ENCODE measurements at places on chromosomes 13 and 19.
A peak's percentile ranks its signal among the peaks of the same experiment; 100 is the strongest.

GRCh38 chr13:105572401-105572800, 963.1 kb downstream of the EFNB2 start:
- no peak for DNase-seq

DNA sequence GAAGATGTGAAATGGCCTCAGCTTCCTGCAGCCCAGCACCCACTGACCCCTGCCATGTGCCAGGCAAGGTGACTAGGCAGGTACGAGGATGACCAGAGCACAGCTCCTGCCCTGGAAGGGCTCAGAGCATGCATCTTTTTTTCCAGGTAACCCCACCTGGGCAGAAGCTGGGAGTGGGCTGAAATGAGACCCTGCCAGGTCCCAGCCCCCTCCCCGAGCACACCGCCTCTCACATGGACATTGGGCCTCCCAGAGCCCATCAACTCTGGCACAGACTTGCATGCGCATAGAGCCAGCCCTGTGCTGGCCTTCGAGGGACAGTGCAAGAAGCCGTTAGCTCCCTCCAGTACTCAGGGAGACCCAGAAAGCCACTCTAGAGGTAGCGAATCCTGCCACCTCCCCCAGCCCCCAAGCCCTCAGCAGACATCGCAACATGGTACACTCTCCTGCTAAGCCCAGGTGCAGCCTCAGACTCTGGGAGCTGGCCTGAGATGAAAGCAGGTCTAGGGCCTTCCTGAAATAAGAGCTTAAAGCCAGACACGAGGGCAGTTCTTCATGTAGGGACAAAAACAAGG, 8.9 kb upstream of the VSTM2B start:
- DNase-seq: no peak

- no peak for DNase-seq
Observed at GRCh38 chr13:111233080-111233479, 87.4 kb upstream of the TEX29 start.

GRCh38 chr13:43227721-43228120, 204.3 kb downstream of the DNAJC15 start:
- DNase-seq: no peak

- DNase-seq: no peak
Observed at GRCh38 chr13:51731759-51732158, 72.2 kb downstream of the DHRS12 start.

DNA sequence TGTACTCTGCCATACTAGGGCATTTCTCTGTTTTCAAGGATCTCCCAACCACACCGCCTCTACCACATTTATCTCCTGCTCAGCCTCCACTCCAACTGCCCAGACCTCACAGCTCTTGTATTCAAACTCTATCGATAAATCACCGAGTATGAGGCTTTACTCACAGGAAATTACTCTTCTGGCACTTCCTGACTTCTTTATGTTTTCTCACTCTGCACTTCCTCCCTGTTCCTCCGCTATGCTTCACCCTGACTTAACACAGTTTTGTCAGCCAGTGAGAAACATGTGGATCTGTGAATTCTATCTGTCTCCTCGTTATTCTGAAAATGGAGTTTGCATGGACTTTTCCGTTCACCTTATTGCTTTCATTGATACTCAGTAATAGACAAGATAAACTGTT, 2.6 kb upstream of the CARD8 start:
- peak; percentile 53 for DNase-seq

DNA sequence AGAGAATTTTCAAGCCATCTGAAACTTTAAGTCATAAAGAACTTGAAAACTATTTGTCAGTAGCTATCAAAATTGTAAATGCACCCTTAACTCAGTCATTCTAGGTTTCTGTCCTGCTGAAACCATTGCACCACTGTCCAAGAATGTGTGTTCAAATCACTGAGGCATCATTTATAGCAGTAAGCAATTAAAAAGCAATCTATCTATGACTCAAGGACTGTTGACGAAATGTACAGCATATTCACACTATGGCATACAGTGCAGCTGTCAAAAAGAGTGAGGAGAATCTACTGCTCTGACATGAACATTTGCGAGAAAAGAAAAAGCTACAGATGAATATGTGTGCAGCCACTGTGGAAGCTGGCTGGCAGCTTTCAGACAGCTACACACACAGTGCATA, 71.2 kb downstream of the ING1 start:
- DNase-seq: no peak

DNA sequence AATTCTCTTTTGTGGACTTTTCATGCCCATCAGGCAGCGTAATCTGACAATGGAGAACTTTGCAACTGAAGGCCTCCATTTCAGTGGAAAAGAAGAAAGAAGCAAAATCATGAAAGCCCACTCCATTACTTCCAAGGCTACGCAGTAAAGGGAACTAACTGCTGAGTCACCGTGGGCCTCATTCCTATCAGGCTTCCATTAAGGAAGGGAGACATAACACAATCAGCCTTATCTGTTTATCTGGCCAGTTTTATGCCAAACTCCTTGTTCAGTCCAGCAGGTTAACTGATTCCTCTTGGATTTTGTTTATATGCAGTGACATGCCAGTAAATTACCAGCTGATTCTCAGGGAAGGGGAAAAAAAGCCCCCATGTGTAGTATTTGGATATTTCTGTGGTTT, 56.8 kb upstream of the KATNAL1 start:
- DNase-seq: no peak

DNA sequence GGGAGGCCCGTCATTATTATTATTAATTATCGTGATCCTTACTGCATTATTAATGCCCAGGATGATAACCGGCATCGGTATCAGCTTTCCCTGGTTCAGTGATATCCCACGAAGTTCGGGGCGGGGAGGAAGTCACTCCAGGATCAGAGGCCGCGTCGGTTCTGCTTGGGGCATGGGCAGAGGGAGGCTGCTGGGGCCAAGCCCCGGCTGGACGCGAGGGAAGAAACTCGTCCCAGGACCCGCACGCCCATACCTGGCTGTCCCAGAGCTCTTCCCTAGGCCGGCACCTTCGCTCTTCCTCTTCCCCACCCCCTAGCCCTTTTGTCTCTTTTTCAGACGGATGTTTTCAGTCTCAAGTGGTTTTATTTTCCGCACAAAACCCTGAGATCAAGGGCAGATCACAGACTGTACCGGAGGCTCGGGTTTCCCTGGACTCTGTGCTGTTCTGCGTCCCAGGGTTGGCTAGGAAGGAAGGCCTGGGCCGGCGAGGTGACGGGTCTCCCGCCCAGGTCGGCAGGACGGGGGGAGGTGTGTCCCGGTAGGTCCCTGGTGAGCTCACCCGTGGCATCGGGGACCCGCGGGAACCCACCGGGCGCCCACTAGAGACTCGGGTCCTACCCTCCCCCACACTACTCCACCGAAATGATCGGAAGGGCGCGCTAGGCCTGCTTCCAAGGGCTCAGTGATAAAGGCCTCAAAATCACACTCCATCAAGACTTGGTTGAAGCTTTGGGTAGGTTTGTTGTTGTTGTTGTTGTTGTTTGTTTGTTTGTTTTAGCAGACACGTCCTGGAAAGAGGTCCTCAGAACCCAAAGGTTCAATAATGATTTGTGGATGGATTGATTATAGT, 7.9 kb downstream of the ZIC2 start:
- peak; percentile 10 for DNase-seq

- DNase-seq: peak; percentile 47
Observed at GRCh38 chr19:56348289-56348877, 33.7 kb upstream of the ZSCAN5A start.

DNA sequence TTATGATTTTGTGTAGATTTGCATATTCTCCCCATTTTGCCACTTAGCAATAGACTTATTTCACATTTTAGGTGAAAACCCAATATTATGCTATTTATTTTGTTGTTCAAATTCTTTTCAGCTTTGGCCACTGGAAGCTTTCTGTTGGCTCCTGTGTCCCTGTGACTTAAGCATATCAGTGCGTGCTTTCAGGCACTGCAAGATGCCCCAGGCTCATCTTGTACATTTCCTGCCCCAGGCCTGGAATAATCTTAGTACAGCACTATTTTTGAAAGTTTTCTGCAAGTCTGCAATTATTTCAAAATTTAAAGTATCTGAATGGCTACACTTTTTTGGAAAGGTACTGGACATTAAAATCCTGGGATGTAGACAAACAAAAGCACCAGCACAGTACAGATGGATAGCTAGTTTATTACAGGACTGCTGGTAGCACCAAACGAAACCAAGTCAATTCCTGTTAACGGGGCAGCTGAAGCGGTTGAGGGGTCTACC, 3.5 kb upstream of the CCNP start:
- no peak for DNase-seq

DNA sequence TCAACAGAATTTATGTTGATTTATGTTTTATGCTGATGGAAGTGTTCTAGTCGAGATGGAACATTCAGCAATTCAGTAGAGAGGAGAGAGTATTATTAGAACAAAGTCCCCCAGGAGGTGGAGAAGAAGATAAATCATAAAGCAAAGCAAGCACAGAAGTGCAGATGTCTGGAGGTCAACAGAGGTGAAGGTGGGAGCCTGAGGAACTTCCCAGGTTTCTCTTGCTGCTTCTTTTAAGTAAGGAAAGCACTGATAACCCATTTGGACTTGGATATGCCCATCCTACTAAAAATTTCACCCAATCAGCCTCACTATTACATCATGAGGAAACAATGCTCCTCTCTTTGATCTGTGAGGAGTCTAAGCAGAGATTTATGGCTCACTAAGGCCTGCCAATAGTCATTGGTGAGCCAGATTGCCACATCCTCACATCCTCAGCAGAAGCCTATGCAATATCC, 98.8 kb downstream of the EPSTI1 start:
- no peak for DNase-seq

- DNase-seq: no peak
Observed at GRCh38 chr13:97658556-97658955, 224.6 kb downstream of the RAP2A start.

GRCh38 chr19:3692141-3693024, 7.9 kb downstream of the PIP5K1C start:
- DNase-seq: peak; percentile 40

- DNase-seq: no peak
Observed at GRCh38 chr13:88464851-88465250, 793.7 kb downstream of the SLITRK5 start.

DNA sequence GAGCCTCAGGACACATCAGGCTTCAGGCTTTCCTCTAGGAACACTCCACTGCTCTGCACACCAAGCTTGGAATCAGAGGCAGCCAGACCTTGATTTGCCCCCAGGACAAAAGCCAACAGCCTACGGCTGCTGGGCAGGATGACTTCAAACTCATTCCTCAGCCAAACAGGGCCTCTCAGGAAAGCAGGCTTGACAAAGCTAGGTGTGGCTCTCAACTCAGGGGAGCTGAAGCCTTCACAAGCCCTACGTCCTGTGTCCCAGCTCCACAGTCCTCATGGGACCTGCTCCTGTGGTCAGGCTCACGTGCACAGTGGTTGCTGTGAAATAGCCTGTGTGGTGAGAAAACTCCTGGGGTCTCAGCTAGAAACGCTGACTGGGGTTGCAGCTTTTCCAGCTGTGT, 398.9 kb upstream of the ZNF507 start:
- DNase-seq: no peak

- no peak for DNase-seq
Observed at GRCh38 chr19:29239213-29239776, 26.3 kb upstream of the UQCRFS1 start.

- no peak for DNase-seq
Observed at GRCh38 chr19:28521614-28522544, 691.1 kb downstream of the UQCRFS1 start.

GRCh38 chr13:95608640-95609323, 35.7 kb downstream of the DZIP1 start:
- DNase-seq: peak; percentile 18
